Activated T-helper 2 cell treated with anti-CD3 and anti-CD28 coated beads, Interferon-gamma antibody, Interleukin-2, Interleukin-4, amounts not matched to agents 10 μg/mL and 5 μg/mL and 100 μg/mL, durations not matched to agents 14 hours and 24 hours and 36 hours (primary cell): ENCODE measurements at places on chromosomes 4 and X. TPM values are rescaled to one million over a fixed set of nuclear protein-coding genes. Genes with fewer than 3 reads are reported as not detected.

- H3K4me3 ChIP-seq, result no peak overlapping the region
- no peak for DNase-seq
- H3K4me1 ChIP-seq, result peaks cover 5% of the 10 kb centered on the region
- H3K27me3 ChIP-seq, result no peaks in the 10 kb centered on the region
- no peak overlapping the region for H3K27ac ChIP-seq
These were observed 66.6 kb downstream of the ENOX2 start for GRCh38 chrX:130836447-130836846.

DUSP9 gene
- total RNA-seq, result 0.11 and 0.16 TPM in 2 replicates

DNA sequence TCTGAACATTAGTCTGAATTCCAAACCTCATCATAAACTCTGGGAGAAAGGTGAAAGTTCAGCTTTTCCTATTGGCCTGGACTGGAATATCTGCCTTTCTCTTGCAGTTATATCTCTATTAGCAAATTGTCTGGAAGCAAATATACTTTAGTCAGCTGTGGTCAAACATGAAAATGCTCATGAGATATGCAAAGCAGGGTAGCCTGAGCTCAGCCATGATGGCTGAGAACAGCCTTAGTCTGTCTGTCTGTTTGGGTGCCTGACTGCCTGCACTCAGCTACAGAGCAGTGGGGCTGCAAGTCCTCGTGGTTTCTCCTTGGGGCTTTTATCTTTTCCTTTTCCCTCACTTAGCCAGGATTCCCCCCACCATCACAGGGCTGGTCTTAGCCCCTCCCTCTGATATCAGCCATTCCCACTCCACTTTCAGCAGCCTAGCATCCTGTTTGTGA lies 19.5 kb upstream of the PGRMC2 start:
- H3K4me3 ChIP-seq, result no peak overlapping the region
- H3K4me1 ChIP-seq, result no peaks in the 10 kb centered on the region
- H3K27me3 ChIP-seq, result no peaks in the 10 kb centered on the region
- DNase-seq, result no peak

GRCh38 chrX:27444093-27444908 lies 18.8 kb downstream of the PPP4R3C start:
- H3K4me3 ChIP-seq, result no peak overlapping the region
- no peak for DNase-seq
- no peaks in the 10 kb centered on the region for H3K27me3 ChIP-seq
- no peak overlapping the region for H3K27ac ChIP-seq
- H3K36me3 ChIP-seq, result no peaks in the 10 kb centered on the region

NALF2 gene
- 0.25 and 0.37 TPM in 2 replicates for total RNA-seq

- no peaks in the 10 kb centered on the region for H3K36me3 ChIP-seq
- DNase-seq, result no peak
- peaks cover 2% of the 10 kb centered on the region for H3K27me3 ChIP-seq
These were observed 84.2 kb upstream of the TMEM164 start for GRCh38 chrX:109918753-109919152.

DNA sequence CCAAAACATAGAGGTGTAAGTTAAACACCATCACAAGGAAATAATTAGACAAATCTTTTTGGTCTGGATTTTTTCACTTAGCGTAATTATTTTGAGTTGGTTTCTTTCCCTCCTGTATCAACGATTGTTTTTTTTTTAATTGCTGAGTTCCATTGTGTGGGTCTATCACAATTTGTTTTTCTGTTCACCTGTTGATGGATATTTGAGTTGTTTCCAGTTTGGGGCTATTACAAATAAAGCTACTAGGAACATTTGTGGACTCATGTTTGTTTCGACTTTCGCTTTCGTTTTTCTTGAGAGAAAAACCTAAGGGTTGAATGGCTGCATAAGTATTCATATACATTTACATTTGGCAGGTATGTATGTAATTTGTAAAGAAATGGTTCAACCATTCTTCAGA lies 20.4 kb upstream of the FBXW7 start:
- H3K27ac ChIP-seq, result peak overlapping the region; percentile 65
- H3K4me1 ChIP-seq, result peaks cover 36% of the 10 kb centered on the region
- no peak overlapping the region for H3K4me3 ChIP-seq
- H3K36me3 ChIP-seq, result no peaks in the 10 kb centered on the region
- no peak for DNase-seq

PLXNB3 gene
- 0.62 and 0.91 TPM in 2 replicates for total RNA-seq

FGD1 gene
- 0.11 and 0.28 TPM in 2 replicates for total RNA-seq

DNA sequence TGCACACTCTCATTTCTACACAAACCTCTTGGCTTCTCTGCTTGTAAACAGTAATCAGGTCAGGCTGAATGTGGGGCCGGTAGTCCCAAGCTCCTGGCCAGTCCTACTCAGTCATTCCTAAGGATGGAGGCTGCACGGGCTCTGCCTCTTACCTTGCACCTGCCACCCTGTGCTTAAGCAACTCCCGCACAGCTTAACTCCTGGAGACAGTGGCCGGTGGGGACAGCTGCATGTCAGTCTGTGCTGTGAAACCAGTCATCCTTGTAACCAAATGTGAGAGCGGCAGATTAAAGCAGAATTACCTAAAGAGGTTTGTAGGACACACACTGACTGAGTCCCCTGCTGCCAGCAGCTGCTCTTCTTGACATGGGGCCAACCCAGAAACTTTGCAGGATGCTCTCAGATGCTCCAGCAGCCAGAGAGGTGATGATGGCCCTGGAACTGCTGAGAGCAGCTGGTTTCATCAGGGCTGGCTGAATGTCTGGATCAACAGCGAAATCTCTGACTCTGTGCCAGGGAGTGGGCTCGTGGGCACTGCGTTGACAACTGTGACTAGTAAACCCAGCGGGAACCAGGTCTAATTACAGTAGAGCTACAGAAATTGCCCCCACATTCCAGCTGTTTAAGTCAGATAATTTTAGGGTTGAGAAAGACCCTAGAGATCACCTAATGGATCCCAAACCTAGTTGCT lies 123.7 kb downstream of the ANAPC4 start:
- H3K27ac ChIP-seq, result no peak overlapping the region
- no peaks in the 10 kb centered on the region for H3K27me3 ChIP-seq
- no peak for DNase-seq
- no peak overlapping the region for H3K4me3 ChIP-seq

GRCh38 chrX:49176421-49177326 lies 5.0 kb downstream of the PLP2 start:
- no peaks in the 10 kb centered on the region for H3K27me3 ChIP-seq
- no peak overlapping the region for H3K4me3 ChIP-seq
- H3K4me1 ChIP-seq, result peaks cover 13% of the 10 kb centered on the region
- H3K27ac ChIP-seq, result no peak overlapping the region

DNA sequence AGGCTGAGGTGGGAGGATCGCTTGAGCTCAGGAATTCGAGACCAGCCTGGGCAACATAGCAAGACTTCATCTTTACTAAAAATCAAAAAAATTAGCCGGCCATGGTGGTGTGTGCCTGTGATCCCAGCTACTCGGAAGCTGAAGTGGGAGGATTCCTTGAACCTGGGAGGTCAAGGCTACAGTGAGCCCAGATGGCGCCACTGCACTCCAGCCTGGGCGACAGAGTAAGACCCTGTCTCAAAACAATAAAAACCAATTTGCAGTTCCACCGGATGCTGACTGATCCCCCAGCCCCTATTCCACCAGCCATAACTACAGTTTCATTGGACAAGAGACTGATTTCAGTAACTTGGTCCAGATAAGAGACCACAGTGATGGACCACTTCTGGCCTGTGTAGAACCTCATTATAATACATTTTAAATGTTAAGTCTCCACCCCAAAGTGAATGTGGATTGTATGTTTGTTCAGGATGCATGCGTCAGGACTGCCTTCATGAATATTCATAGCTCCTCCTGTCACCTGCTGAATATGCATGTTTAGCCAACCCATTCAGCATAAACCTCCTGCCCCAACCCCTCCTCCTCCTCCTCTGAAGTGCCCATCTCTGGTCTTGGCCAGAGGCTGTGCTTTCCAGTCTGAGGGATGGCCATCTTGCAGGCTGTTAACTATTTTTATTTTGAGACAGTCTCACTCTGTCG lies 2.3 kb upstream of the SLBP start:
- H3K36me3 ChIP-seq, result peaks cover 52% of the 10 kb centered on the region
- peak overlapping the region; percentile 97 for H3K27ac ChIP-seq
- H3K4me1 ChIP-seq, result peaks cover 41% of the 10 kb centered on the region
- peak overlapping the region; percentile 99 for H3K4me3 ChIP-seq
- DNase-seq, result no peak

GAGE2A gene
- total RNA-seq, result not detected in 2 replicates

- no peak for DNase-seq
- peak overlapping the region; percentile 93 for H3K4me3 ChIP-seq
- peaks cover 44% of the 10 kb centered on the region for H3K4me1 ChIP-seq
- peaks cover 62% of the 10 kb centered on the region for H3K36me3 ChIP-seq
These were observed 36.5 kb downstream of the ERVMER34-1 start for GRCh38 chr4:52714597-52715254.

TMEM156 gene
- total RNA-seq, result 17.6 and 17.8 TPM in 2 replicates

SOWAHB gene
- not detected in 2 replicates for total RNA-seq

ARHGAP36 gene
- total RNA-seq, result not detected in 2 replicates

GRCh38 chrX:10009741-10010140 lies 42.6 kb downstream of the CLDN34 start:
- no peak overlapping the region for H3K4me3 ChIP-seq
- H3K27me3 ChIP-seq, result peaks cover 4% of the 10 kb centered on the region
- H3K4me1 ChIP-seq, result peaks cover 50% of the 10 kb centered on the region
- H3K36me3 ChIP-seq, result peaks cover 4% of the 10 kb centered on the region
- no peak for DNase-seq

DNA sequence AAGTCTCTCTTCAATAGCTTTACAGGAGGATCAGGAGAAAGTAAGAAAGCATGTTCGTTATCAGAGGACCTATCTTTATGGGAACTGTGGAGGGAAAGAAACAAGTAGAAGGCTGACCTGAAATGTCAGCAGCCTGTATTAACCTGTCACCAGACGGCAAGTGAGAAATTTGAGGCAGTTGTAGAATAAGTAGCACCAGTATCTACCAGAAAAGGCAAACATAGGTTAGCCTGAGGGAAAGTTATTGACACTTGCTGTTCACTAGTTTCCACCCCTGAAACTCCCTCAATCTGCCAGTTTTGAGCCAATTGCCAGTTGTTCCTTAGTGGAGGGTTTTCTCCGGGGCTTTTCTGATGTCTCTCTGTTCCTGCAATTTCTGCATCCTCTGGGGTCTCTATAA lies 36.4 kb downstream of the ZNF81 start:
- DNase-seq, result no peak
- H3K4me1 ChIP-seq, result peaks cover 1% of the 10 kb centered on the region
- no peak overlapping the region for H3K4me3 ChIP-seq
- no peak overlapping the region for H3K27ac ChIP-seq
- peaks cover 61% of the 10 kb centered on the region for H3K36me3 ChIP-seq

GRCh38 chrX:147910607-147911006 lies 1.1 kb upstream of the FMR1 start:
- peaks cover 3% of the 10 kb centered on the region for H3K36me3 ChIP-seq
- H3K4me3 ChIP-seq, result peak overlapping the region; percentile 26
- no peak overlapping the region for H3K27ac ChIP-seq
- peaks cover 23% of the 10 kb centered on the region for H3K4me1 ChIP-seq
- H3K27me3 ChIP-seq, result peaks cover 3% of the 10 kb centered on the region

TNMD gene
- total RNA-seq, result not detected in 2 replicates

GRCh38 chr4:150368667-150369066 lies 213.3 kb upstream of the MAB21L2 start:
- H3K27ac ChIP-seq, result no peak overlapping the region
- no peaks in the 10 kb centered on the region for H3K27me3 ChIP-seq
- DNase-seq, result no peak
- H3K4me3 ChIP-seq, result no peak overlapping the region
- peaks cover 7% of the 10 kb centered on the region for H3K4me1 ChIP-seq
- H3K36me3 ChIP-seq, result no peaks in the 10 kb centered on the region

GRCh38 chr4:73683033-73683432 lies 57.3 kb upstream of the CXCL8 start:
- H3K27me3 ChIP-seq, result peaks cover 10% of the 10 kb centered on the region
- H3K4me1 ChIP-seq, result no peaks in the 10 kb centered on the region
- no peak overlapping the region for H3K27ac ChIP-seq
- no peak for DNase-seq
- H3K4me3 ChIP-seq, result no peak overlapping the region
- H3K36me3 ChIP-seq, result no peaks in the 10 kb centered on the region

DNA sequence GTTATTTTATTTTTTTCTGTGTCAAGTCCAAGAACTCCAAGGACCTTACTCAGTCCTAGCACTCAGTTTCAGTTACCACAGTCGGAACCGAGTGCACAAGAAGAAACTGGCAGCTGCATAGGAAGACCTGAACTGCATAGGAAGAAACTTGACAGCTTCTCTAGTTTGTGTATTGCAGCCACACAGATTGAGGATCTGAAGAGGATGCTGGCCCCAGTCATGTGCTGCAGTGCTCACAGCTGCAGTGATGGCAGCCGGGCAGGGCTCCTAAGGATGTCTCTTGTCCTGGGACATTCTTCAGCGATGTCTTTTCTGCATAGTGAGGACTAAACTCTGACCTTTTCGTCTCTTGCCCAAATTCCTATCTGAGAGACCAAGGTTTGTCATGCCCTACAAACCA lies 261.2 kb downstream of the STIM2 start:
- no peak for DNase-seq
- no peak overlapping the region for H3K4me3 ChIP-seq
- no peak overlapping the region for H3K27ac ChIP-seq
- no peaks in the 10 kb centered on the region for H3K36me3 ChIP-seq
- no peaks in the 10 kb centered on the region for H3K4me1 ChIP-seq

CCDC160 gene
- 0.14 TPM in 1 of 2 replicates, not detected in the other for total RNA-seq

DNA sequence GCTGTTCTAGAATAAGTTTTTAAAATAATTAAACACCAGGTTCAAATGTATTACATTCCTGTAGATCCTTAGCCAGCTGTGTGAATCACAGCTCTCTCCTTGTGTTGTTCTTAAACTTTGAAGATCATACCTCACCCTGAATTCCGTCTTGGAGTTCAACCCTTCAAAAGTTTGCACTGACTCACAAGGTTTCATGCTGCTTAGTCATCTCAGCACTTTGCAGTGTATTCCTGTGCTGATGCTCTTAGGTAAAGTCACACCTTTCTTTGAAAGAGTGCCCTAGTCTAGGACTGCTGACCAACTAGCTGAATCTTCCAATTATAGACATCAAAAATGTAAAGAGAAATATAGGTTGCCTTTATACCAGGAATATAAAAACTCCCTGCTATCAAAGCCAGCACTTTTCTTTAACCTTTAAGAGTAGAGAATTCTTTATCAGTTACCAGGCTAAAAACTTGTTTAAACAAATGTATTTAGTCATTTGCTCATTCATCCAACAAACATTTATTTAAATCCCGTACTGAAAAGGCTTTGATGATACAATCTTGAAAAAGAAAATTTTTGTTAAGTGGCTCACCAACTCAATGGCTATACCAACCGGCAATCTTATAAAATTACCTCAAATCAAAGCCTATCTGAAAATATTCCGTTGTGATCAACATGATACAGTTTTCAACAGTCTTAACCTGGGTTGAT lies 169.7 kb downstream of the RAP1GDS1 start:
- no peaks in the 10 kb centered on the region for H3K27me3 ChIP-seq
- peaks cover 16% of the 10 kb centered on the region for H3K4me1 ChIP-seq
- H3K27ac ChIP-seq, result no peak overlapping the region
- H3K4me3 ChIP-seq, result no peak overlapping the region
- H3K36me3 ChIP-seq, result peaks cover 57% of the 10 kb centered on the region

TSPAN6 gene
- total RNA-seq, result not detected in 2 replicates

- H3K27ac ChIP-seq, result no peak overlapping the region
- no peak for DNase-seq
- H3K27me3 ChIP-seq, result peaks cover 12% of the 10 kb centered on the region
These were observed 45.0 kb downstream of the CRLF2 start for GRCh38 chrX:1167466-1167865.

CTBP1 gene
- total RNA-seq, result 194 and 195 TPM in 2 replicates
